Left colon (tissue), 2 donors: ENCODE measurements at places on chromosomes 4 and X. TPM values are rescaled to one million over a fixed set of nuclear protein-coding genes. Genes with fewer than 3 reads are reported as not detected.

Gene KIT
- 10.0 TPM for total RNA-seq

Gene FOXR2
- not detected for total RNA-seq

Gene CT45A5
- total RNA-seq = not detected

- DNase-seq = no peak
Measured at GRCh38 chr4:13527192-13527980, 16.9 kb downstream of the NKX3-2 start.

- no peak for DNase-seq
Measured at GRCh38 chrX:13859724-13860123, 42.8 kb upstream of the GPM6B start.

DNA sequence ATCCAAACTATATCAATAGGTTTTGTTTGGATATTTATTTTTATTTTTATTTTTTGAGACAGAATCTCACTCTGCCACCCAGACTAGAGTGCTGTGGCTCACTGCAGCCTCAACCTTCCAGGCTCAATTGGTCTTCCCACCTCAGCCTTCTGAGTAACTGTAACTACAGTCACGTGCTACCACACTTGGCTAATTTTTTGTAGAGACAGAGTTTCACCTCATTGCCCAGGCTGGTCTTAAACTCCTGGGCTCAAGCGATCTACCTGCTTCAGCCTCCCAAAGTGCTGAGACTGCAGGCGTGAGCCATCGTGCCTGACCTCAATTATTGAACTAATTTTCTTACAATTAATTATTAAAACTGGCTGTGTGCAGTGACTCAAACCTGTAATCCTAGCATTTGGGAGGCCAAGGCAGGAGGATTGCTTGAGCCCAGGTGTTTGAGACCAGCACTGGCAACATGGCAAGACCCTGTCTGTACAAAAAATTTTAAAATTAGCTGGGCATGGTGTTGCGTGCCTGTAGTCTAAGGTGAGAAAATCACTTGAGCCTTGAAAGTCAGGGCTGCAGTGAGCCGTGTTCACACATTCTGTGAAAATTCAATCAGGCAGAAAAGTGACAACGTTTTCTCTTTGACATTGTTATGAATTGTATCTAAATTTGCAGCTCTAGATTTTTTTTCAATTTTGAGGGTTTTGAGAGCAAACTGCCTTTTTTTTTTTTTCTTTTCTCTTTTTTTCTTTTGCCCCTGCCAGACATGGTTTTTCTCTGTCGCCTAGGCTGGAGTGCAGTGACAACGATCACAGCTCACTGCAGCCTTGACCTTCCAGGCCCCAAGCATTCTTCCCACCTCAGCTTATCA, 66.0 kb downstream of the UBE2K start:
- no peak for DNase-seq

DNA sequence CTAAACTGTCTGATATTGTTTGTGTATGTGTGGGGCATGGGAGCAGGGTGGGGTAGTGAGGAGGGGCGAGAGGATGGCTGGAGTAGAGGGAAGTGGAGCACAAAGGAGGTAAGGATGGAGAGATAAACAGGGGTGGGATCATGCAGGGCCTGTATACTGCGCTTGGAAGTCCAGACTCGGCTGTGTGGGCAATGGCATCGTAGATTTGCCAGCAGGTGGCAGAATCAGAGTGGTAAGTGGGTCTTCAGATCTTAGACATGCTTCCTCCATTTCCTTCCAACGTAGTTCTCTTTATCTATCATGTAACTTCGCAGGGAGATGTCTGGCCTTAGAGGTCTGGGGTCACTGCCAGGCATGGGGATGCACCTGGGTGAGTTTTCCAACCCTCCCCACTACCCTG, 155.5 kb downstream of the PDGFRA start:
- no peak for DNase-seq

- DNase-seq = no peak
Measured at GRCh38 chr4:174702979-174703478, 126.0 kb downstream of the GLRA3 start.
